Activated CD4-positive, alpha-beta T cell treated with anti-CD3 and anti-CD28 coated beads, Interleukin-2, amount 50 U/mL, for 24 hours (primary cell): ENCODE measurements at places on chromosomes 1 and 21.
A peak's percentile ranks its signal among the peaks of the same experiment; 100 is the strongest.

GRCh38 chr1:47818682-47819573 lies 178.3 kb downstream of the TRABD2B start:
- DNase-seq, result no peak

DNA sequence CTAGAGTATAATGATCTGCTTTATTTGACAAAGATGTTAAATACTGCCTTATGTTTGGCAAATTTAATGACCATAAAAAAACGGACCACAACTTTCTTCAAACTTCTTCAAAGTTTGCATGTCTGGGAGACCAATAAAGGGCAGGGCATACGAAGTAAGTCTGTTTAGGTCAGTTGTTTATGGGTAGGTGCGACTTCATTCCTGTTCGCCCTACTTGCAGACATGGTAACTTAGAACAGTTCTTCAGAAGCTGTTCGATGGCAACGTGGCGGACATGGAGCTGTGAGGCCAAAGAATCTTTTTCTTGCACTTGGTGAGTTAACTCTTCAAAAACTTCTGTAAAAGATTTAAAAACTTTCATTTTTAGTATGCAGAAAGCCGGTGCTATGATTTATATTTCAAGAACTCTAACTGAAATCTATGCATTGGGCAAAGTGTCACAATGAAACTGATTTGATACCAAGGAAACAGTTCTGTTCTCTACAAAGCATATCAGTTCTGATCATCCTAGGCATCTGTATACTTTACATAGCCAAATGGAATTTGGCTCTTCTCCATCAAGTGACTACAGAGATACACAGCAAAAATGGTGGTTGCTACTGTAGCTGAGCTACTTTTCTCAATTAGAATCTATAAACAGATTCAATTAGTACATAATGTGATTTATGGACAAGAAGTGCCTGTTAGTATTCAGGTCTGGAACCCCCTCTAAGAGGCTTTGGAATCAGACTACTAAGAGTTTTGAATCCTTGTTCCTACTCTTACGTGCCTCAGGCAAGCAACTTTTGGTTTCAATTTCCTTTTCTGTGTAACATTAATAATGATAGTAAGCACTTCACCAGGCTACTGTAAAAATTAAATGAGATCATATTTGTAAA lies 25.7 kb downstream of the C21orf91 start:
- DNase-seq, result no peak

DNA sequence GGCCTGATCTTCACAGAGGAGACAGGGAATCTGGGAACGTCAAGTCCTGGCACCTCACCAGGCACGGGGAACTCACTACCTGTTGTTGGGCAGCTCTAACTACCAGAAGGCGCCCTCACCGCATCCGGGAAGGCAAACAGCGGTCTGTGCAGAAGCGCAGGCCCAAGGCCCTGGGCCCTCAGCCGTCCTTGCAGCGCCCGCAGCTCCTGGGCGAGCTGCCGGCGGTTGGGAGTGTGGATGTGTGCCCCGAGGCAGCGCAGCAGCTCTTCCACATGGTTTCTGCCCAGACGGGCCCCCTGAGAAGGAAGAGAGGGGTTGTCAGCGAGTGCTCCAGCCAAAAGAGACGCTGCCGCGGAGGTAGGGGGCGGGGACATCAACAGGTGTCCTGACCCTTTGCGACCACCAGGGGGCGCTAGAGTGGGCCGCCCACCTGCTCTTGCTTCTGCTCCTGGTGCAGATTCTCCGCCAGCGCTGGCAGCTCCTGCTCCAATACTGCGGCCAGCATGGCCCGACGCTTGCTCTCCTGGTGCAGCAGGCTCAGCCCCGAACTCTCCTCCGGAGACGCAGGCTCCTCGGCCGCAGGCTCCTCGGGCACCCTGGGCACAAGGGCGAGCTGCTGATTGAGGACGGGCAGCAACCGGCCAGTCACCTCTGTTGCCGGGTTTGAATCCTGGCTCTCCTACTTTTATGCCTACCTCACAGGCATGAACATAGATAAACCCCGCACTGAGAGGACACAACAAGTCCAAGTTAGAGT lies 9.3 kb downstream of the MAP3K6 start:
- peak; percentile 74 for DNase-seq

GRCh38 chr1:151458802-151459330 lies 428 bp downstream of the POGZ start:
- DNase-seq, result peak; percentile 37

DNA sequence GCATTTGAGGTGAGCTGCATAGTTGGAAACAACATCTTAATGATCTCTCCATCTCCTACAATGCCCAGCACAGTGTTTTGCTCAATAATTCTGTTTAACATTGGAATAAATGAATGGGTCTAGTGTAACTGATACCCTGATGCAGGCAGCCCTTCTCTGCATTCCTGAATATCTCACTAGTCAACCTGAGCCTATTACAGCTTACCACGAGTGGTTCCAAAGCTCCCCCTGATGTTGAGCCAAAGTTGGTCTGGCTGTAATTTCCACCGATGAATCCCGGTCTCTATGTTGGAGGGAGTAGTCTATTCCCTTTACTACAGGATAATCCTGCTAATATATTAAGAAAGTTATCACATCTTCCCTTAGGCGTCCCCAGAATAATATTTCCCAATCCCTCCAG lies 63.8 kb downstream of the ZBTB18 start:
- DNase-seq, result no peak

DNA sequence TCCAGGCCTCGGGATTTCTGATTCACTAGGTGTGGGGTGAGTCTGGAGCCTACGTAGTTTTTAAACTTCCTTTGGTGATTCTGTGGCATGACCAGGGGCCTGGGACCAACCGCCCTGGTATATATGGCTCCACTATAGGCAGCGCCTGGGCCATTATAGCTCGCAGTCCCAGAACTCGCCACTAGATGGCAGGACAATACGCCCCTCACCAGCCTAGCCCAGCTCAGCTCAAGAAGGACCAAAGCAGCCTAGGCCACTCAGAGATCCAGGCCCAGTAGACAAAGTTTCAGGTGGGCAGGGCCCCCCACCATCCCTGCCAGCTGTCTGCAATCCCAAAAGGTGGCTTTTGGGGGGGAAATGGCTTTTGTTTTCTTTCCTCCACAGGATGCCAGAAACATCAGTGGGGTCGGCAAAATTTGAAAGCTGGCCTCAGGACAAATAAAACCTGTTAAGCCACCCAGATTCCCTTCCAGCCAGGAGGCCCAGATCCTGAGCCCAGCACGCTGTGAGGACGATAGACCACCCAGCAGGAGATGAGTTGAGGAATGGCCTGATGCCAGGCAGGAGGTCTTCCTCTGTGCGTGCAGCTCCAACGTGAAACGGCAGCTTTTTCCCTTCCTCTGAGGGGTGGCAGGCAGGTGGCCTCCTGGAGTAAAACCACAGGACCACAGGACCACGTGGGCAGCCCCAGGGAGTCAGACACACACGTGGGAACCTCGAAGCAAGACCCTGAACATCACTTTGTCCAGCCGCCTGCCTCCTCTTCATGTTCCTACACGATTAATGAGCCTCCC lies 24.8 kb upstream of the TMEM51 start:
- peak; percentile 67 for DNase-seq

GRCh38 chr1:157056269-157056668 lies 10.7 kb upstream of the ARHGEF11 start:
- DNase-seq, result no peak

DNA sequence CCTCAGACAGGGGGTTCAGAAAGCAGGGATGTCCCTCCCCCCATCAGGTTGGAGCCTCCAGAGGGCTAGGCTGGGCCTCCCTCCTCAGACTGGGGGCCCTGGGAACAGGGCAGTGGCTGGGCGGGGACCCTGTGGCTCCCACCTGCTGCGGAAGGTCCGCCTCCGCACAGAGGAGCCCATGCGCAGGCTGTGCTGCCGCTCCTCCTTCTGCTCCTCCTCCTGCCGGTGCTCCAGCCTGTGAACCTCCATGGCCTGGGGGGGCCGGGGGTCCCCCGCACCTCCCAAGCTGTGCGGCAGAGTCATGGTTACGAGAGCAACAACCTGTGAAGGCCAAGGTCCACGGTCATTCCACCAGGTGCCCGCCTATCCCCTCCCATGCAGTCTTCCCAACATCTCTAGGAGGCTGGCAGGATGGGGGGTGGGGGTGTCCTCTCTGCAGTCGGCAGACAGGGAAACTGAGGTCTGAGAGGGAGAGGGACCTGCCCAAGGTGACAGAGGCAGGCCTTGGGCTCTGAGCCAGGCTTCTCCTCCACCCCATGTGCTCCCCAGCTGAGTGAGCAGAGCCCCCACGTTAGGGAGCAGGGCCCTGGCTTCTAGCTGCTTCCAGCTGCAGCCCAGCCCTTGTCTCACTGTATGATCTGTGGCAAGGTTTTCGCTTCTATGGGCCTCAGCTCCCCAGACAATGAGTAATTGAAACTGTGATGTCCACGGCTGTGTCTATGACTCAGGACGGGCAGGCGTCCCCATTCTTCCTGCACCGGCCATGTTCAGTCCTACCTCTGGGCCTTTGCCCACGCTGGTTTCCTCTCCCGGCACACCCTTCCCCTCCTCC lies 3.4 kb downstream of the MYOM3 start:
- DNase-seq, result no peak

- DNase-seq, result no peak
Observed at GRCh38 chr1:203426870-203427269, 48.7 kb upstream of the PRELP start.

- DNase-seq, result no peak
Observed at GRCh38 chr1:202654079-202654478, 56.2 kb downstream of the SYT2 start.

DNA sequence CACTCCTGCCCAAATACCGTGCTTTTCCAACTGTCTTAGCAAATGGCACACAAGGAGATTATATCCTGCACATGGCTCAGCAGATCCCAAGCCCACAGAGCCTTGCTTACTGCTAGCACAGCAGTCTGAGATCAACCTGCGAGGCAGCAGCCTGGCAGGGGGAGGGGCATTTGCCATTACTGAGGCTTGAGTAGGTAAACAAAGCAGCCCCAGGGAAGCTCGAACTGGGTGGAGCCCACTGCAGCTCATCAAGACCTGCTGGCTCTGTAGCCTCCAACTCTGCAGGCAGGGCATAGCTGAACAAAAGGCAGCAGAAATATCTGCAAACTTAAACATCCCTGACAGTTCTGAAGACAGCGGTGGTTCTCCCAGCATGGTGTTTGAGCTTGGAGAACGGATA lies 70.1 kb upstream of the PTBP2 start:
- no peak for DNase-seq

- DNase-seq, result no peak
Observed at GRCh38 chr21:25459993-25460392, 147.3 kb downstream of the MRPL39 start.

DNA sequence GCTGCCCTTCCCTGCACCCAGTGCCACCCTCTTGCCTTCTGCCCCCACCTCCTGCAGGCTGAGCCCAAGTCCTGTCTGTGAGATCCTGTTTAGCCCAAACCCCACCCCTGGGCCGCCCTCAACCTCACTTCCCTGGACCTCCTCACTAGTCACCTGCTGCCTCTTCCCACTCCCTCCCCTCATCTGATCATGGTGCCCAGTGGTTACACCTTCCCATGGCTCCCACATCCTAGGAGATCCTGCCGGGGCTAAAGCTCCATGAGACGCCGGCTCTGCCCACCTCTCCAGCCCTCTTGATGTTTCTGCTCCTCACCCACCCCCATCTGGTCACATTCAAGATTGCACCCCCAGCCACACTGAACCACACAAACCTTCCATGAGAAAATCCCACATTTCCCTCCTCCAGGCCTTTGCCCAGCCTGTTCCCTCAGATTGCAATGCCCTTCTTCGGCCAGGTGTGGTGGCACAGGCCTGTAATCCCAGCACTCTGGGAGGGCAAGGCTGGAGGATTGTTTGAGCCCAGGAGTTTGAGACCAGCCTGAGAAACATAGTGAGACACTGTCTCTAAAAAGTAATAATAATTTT lies 17.0 kb downstream of the TTC39A start:
- DNase-seq, result no peak

- peak; percentile 66 for DNase-seq
Observed at GRCh38 chr1:207825719-207826556, 74.1 kb downstream of the CD46 start.

GRCh38 chr21:45454060-45454925 lies 49.3 kb downstream of the COL18A1 start:
- DNase-seq, result no peak

- DNase-seq, result no peak
Observed at GRCh38 chr1:48757363-48757762, 19.3 kb downstream of the BEND5 start.
